Body of pancreas (tissue), 4 donors: ENCODE measurements at places on chromosomes 7 and 10. TPM values are rescaled to one million over a fixed set of nuclear protein-coding genes. Genes with fewer than 3 reads are reported as not detected.

- no peak for DNase-seq
Observed at GRCh38 chr7:100983451-100984187, 14.3 kb downstream of the MUC12 start.

- DNase-seq: no peak
Observed at GRCh38 chr7:47150497-47151260, 431.2 kb downstream of the TNS3 start.

DNA sequence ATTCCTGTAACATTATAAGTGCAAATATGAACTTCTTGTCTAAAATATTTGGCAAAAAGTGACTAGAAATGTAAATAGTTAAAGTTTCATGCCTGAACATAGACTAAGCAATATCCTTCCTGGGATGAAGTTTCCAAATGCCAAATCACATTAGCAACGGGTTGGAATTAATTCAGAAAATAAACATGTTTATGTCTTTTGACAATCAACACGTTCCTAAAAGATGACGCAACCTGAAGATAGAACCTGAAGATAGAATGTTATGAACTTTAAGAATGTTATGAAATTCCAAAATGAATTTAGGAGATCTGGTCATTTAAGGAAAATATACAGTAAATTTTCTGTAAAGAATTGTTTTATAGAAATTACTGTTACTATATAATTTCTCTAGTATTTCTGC is 9.2 kb downstream of the LAMB4 start:
- DNase-seq: no peak

- DNase-seq: no peak
Observed at GRCh38 chr7:109893231-109893630, 1197.7 kb upstream of the LRRN3 start.

DNA sequence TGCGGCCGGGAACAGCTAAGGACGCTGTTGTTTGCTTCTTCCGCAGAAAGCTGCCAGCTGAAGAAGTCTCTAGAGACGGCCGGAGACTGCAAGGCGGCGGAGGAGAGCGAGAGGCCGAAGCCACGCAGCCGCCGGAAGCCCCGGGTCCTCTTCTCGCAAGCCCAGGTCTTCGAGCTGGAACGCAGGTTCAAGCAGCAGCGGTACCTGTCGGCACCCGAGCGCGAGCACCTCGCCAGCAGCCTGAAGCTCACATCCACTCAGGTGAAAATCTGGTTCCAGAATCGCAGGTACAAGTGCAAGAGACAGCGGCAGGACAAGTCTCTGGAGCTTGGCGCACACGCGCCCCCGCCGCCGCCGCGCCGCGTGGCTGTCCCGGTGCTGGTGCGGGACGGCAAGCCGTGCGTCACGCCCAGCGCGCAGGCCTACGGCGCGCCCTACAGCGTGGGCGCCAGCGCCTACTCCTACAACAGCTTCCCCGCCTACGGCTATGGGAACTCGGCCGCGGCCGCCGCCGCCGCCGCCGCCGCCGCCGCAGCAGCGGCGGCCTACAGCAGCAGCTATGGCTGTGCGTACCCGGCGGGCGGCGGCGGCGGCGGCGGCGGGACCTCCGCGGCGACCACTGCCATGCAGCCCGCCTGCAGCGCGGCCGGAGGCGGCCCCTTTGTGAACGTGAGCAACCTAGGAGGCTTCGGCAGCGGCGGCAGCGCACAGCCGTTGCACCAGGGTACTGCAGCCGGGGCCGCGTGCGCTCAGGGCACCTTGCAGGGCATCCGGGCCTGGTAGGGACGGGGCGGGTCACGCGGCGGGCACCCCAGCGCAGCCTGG is 2.4 kb downstream of the NKX2-3 start:
- no peak for DNase-seq

Gene CASP2
- 9.3 TPM for total RNA-seq

Gene NFE2L3
- 4.9 TPM for total RNA-seq

Gene TMEM273
- 9.3 TPM for total RNA-seq
